ENCODE measurements at places on chromosomes 4 and X.
A peak's percentile ranks its signal among the peaks of the same experiment; 100 is the strongest.

DNA sequence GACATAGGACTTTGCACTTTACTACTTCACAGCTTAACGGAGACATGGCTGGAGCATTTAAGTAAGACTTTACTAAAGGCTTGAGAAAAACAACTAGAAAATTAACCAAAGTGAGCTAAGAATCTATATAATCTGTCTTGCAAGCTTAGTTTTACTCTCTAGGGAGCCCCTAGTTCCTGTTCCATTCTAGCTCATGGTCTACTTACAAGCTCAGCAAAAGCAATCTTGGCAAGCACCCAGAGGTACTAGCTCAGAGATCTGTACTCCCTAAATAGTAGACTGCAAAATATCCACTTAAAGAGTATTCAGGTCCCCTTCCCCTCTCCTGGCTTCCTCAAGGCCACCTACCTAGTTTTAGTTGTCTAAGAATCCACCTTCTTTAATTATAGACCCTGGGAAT, 469.0 kb downstream of the IDS start:
- DNase-seq: no peak

DNA sequence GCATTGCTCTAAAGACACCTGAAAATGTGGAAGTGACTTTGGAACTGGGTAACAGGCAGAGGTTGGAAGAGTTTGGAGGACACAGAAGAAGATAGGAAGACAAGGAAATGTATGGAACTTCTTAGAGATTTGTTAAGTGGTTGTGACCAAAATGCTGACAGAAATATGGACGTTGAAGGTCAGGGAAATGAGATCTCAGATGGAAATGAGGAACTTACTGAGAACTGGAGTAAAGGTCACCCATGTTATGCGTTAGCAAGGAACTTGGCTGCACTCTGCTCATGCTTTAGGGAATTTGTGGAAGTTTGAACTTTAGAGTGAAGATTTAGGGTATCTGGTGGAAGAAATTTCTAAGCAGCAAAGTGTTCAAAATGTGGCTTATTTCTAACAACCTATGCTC, 99.4 kb downstream of the FAM13A start:
- no peak for DNase-seq

GRCh38 chrX:131549011-131549410, 5.1 kb downstream of the OR13H1 start:
- DNase-seq: no peak

DNA sequence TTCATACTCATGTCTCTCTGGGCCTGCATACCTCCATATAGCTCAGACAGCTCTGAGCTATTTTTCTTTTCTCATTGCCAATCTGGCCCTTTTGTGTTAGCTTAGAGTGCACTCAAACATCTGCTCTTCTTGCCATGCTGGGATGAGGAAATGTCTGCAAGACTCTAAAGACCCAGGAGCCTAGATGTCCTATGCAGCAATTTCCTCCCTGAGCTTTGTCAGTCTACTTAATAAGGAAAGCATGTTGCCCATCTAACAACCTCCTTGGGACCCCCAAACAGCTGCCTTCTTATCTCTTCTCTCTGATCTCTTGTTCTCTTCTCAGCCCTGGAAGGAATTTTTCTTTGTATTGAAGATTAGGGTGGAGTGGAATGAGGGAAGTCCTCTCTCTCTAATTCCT, 69.2 kb downstream of the UCHL1 start:
- DNase-seq: no peak

DNA sequence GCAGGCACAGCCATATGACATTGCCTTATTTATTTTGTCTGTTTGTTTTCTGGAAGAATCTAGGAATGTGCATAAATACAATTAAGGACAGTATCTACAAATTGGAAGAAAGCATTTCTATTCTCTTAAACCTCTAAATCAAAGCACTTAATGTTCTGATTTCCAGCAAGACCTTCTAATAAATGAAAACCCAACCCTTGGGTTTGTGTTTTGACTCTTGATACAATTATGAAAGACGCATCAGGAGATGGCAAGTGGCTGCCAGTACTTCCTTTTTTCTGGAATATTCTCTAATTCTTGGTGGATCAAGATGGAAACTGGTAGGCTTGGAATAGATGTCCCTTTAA, 437 bp upstream of the CPE start:
- DNase-seq: no peak

DNA sequence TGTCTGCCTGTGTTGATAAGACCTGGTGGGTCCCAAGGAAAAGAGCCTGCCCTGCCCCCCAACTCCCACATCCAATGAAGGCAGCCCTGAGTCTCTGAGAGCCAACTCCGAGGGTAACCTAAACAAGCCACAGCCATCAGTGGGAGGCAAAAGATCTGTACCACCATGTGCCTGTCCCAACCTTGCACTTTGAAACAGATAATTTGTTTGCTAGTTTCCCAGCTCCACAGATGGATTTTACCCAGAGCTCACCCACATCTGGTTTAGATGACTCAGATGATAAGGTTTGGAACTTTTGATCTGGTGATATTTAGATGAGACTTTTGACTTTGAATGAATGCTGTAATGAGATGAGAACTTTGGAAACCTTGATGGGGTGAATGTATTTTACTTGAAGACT, 246.0 kb upstream of the PSAPL1 start:
- DNase-seq: no peak

- no peak for DNase-seq
Observed at GRCh38 chr4:179447308-179447707, 2005.1 kb upstream of the AGA start.

GRCh38 chrX:133413218-133413925, 1.9 kb downstream of the GPC4 start:
- no peak for DNase-seq

DNA sequence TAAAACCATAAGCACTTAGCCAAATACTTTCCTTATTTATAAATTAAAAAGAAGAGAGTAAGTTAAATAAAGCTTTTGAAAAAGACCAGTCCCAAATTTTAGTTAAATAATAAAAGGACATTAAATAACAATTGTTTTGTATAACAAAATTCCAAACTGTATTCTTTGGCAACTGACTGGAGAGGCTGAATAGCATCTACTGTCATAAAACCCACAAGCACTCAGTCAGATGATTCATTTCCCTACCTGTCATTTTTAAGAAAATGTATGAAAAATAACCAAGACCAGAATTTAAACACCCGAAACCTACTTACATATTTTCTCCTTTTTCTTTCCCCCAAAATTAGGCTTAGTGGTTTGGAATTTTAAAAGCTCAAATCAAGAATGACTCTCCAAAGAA, 32.5 kb upstream of the SMIM10L2A start:
- no peak for DNase-seq

GRCh38 chrX:67346667-67347066, 197.2 kb upstream of the AR start:
- no peak for DNase-seq

- no peak for DNase-seq
Observed at GRCh38 chr4:144565527-144566195, 80.3 kb upstream of the HHIP start.

DNA sequence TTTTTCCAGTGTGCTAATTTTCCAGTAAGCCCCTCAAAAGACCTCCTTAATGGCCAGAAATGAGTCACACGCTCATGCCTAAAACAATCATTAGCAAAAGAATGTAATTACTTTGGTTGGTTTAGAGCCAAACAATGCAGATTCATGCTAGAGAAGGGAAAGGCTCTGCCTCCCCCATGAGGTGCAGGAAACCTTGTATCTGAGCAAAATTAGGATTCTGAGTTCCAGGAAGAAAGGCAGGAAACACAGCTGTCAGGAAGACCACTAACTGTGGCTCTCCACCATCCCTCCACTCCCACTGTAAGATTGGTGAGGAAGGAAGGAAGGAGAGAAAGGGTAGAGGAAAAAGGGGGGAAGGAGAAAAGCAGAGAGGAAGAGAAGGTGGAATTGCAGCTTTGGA, 104.9 kb upstream of the DHX15 start:
- no peak for DNase-seq

GRCh38 chr4:168917138-168917779, 92.8 kb downstream of the CBR4 start:
- no peak for DNase-seq

- DNase-seq: no peak
Observed at GRCh38 chr4:176793060-176793605, 411 bp upstream of the VEGFC start.

DNA sequence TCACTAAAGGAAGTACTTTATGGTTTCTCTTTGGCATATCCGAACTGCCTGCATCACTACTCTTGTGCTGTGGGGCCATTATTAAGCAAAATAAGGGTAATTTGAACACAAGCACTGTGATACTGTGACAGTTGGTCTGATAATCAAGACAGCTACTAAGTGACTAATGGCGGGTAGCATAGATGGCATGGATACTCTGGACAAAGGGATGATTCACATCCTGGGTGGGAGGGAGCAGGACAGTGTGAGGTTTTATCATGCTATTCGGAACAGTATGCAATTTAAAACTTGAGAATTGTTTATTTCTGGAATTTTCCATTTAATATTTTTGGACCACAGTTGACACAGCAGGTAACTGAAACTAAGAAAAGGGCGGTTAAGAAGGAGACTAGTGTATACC, 52.6 kb upstream of the CITED1 start:
- DNase-seq: no peak

GRCh38 chr4:185874516-185875230, 62.7 kb upstream of the SORBS2 start:
- DNase-seq: no peak

- no peak for DNase-seq
Observed at GRCh38 chr4:52883707-52884669, 21.9 kb downstream of the RASL11B start.

GRCh38 chr4:87035881-87036509, 101.2 kb downstream of the AFF1 start:
- DNase-seq: no peak

- no peak for DNase-seq
Observed at GRCh38 chr4:21628116-21628670, 320.4 kb downstream of the KCNIP4 start.

DNA sequence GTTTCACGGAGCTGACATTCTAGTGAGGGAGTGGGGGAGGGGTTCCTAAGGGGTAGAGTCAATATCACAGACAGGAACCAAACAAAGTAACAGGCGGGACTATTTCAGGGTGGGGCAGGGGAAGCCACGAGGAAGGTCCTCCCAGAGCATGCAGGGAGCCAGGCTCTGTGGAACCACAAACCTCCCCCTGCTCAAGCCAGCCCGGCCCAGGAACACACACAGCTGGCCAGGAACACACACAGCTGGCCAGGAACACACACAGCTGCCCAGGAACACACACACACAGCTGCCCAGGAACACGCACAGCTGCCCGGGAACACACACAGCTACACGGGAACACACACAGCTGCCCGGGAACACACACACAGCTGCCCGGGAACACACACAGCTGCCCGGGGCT, 24.8 kb downstream of the EVC2 start:
- DNase-seq: no peak

DNA sequence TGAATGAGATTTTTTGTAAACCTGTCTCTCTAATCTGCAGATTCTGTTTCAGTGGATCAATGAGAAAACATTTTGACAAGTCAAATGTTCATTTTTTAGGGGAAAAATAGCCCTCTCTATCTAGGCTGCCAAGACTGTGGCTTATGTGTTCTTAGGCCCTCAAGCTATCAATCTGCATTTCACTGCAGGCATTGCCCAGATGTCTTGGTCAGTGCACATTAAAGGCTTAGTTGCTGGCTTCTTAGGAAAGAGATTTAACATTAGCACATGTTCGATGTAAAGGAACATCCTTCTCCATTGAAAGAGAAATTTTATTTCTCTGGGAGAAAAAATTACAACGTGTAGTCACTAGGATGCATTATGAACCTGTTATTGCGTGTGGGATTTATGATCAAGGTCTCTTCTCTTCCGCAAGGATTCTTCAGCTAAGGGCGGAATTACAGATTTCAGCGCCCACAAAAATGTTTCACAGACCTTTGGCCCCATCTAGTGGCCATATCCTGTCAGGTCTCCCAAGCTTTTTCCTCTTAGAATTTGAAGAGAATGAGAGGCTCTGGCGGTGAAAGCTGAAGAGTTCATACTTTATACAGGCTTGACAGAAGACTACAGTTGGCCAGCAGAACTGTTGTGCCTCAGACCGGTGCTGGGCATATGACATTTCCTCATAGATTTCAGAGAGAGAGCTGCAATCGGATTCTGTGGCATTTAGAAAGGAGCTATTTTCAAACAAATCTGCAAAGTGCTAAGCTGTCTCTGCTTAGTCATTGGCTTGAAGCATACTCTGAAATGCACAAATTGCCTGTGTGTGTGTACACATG, 144.6 kb upstream of the NOCT start:
- DNase-seq: peak; percentile 29

GRCh38 chr4:111636961-111637585, 508.2 kb upstream of the FAM241A start:
- no peak for DNase-seq

GRCh38 chr4:3419836-3420605, 21.7 kb upstream of the HGFAC start:
- DNase-seq: no peak

GRCh38 chr4:57068237-57068981, 41.8 kb downstream of the IGFBP7 start:
- no peak for DNase-seq

GRCh38 chr4:106478152-106478551, 109.6 kb upstream of the GIMD1 start:
- DNase-seq: no peak

GRCh38 chrX:14884714-14885113, 11.5 kb downstream of the MOSPD2 start:
- no peak for DNase-seq

DNA sequence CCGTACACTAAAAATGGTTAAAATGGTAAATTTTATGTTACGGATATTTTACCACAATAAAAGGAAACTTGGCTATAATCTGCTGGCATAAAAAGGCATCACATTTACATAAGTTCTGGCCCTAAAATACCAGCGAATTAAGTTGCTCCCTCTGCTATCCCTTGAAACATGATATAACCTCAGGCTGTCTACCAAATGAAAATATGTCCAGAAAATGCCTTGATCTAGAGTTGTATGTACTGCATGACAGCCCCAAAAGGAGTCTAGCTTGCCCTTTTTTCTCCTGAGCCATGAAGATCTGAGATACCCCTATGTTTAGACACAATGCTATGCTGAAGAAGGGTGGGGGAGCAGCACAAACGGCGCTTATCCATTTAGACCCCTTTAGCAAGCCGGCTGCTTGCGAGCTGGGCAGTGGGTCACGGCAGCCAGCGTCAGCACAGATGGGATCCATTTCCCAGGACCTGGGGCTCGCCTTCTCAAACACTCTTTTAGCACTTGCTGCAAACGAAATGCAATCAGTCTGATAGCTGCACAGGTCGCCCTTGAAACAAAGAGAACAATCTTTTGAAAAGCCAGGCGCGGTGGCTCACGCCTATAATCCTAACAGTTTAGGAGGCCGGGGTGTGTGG, 77.0 kb downstream of the AFAP1 start:
- no peak for DNase-seq

- DNase-seq: no peak
Observed at GRCh38 chr4:170674176-170674575, 584.4 kb upstream of the AADAT start.

- no peak for DNase-seq
Observed at GRCh38 chrX:34300871-34301270, 168.8 kb upstream of the FAM47A start.

DNA sequence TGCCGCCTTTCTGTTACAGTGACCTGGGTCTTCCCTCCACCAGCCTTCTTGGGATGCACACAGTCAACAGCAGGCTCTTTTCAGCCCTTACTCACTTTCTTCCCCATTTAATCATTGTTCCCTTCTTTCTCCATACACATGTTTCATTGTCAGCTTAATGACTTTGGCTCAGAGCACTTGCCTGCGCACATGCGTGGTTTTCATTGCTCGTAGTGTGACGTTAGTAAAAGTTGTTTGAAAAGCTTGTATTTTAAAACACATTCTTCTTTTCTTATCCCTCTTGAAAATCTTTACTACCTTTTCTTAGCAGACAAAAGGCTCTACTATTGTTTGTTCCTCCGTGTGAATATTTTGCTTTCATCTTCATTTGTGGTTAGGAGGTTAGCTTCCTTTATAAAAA, 19.7 kb upstream of the SCOC start:
- DNase-seq: no peak

Data from CD8-positive, alpha-beta memory T cell (primary cell).